Karpas-422 (cell line): ENCODE measurements at places on chromosomes 11 and 22.

DNA sequence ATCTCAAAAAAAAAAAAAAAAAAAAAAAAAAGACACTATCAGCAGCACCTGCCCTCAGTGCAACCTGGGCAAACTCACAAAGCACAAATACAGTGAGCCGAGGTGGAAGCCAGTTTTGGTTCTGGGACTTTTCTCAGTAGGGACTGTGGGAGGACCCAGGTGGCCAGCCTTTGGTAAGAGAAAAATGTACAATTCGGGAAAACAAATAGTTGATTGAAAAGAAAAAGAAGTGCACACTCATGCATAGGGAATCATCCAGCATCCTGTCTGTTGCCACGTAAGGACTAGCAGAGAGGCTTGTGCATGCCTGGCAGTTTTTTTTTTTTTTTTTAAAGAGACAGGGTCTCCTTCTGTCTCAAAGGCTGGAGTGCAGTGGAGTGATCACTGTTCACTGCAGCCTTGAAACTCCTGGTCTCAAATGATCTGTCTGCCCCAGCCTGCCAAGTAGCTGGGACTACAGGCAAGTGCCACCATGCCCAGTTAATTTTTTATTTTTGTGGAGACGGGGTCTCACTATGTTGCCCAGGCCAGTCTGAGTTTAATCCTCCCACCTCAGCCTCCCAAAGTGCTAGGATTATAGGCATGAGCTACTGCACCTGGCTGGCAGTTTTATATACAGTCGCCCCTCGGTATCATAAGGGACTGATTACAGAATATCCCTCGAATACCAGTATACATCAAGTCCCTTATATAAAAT is 36.7 kb downstream of the TPST2 start:
- DNase-seq = no peak
- no peak overlapping the region for H3K4me3 ChIP-seq
- no peaks in the 10 kb centered on the region for H3K27me3 ChIP-seq
- H3K36me3 ChIP-seq = no peaks in the 10 kb centered on the region

- no peak overlapping the region for H3K4me3 ChIP-seq
- DNase-seq = no peak
- no peaks in the 10 kb centered on the region for H3K4me1 ChIP-seq
- peaks cover 10% of the 10 kb centered on the region; the same call in 1 of the 2 replicates for H3K36me3 ChIP-seq
- H3K27ac ChIP-seq = no peak overlapping the region
These were observed 8.6 kb downstream of the IGHMBP2 start for GRCh38 chr11:68912254-68912653.

- no peak for DNase-seq
- H3K4me1 ChIP-seq = peaks cover 9% of the 10 kb centered on the region
- H3K27me3 ChIP-seq = 0 out of 2 replicates have a peak, but pooled peaks cover 3% of the 10 kb centered on the region
- no peaks in the 10 kb centered on the region for H3K36me3 ChIP-seq
These were observed 63.5 kb upstream of the ZC3H12C start for GRCh38 chr11:110029714-110030113.

GRCh38 chr11:115678942-115679341 is 174.7 kb upstream of the CADM1 start:
- H3K4me1 ChIP-seq = no peaks in the 10 kb centered on the region
- DNase-seq = no peak
- H3K27ac ChIP-seq = no peak overlapping the region
- no peaks in the 10 kb centered on the region for H3K27me3 ChIP-seq

- no peaks in the 10 kb centered on the region for H3K4me1 ChIP-seq
- DNase-seq = no peak
- H3K4me3 ChIP-seq = no peak overlapping the region
These were observed 83.7 kb downstream of the TRAF6 start for GRCh38 chr11:36426226-36426848.
